ENCODE measurements at places on chromosomes 7 and 10.

DNA sequence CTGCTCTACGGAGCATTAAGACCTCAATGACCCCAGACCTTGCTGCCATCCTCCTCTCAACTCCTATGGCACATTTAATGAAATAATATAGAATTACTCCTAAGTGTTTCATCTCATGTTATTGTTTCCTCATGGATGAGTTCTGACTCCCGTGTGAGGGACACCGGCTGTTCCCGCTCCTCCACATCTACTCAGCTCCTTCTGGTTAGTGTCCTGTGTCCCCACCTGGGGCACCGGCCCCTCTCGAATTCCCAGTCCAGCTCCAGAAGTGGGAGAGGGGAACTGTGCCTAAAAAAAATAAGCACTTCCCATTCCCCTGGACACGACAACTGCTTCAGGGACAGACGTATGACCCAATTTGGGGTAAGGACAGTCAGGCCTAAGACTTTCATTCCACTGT, 58.3 kb downstream of the PIP4K2A start:
- DNase-seq = no peak

DNA sequence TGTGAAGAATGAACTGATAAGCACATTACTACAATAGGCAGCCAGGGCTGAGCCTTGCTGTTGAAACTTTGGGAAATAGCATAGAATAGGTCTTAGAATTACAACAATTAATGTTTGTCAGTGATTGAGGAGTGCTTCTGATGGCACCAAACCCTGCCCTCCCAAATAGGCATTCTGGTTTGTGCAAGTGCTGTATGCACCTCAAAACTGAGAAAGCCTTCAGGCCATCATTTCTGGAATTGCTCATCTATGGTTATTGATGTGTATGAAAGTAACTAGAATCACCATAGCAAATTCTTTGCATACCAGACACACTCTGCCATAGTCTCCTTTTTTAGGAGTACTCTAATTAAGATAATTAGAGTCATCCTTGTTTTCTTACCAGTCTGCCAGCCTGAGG, 585.0 kb upstream of the MBL2 start:
- no peak for DNase-seq

- no peak for DNase-seq
Observed at GRCh38 chr10:5317547-5318107, 47.1 kb upstream of the UCN3 start.

GRCh38 chr10:89203237-89203636, 3.9 kb downstream of the CH25H start:
- DNase-seq = no peak

DNA sequence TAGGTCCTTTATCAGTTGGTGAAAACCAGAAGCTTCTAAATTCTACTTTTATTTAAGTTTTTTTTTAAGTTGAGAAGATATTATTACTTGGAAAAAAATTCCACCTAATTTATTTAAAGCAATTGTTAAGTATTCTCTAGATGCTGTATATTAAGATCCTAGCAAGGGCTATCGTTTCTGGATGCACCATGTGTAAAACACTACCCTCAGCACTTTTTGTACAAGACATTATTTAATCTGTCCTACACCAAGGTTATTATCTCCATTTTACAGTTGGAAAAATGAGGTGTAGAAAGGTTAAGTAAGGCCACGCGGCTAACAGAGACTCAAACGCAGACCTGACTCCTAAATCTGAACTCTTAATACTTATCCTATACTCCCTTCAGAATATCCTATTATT, 19.8 kb downstream of the RAB11FIP2 start:
- no peak for DNase-seq

- DNase-seq = no peak
Observed at GRCh38 chr10:97261183-97261582, 31.3 kb downstream of the ARHGAP19 start.

DNA sequence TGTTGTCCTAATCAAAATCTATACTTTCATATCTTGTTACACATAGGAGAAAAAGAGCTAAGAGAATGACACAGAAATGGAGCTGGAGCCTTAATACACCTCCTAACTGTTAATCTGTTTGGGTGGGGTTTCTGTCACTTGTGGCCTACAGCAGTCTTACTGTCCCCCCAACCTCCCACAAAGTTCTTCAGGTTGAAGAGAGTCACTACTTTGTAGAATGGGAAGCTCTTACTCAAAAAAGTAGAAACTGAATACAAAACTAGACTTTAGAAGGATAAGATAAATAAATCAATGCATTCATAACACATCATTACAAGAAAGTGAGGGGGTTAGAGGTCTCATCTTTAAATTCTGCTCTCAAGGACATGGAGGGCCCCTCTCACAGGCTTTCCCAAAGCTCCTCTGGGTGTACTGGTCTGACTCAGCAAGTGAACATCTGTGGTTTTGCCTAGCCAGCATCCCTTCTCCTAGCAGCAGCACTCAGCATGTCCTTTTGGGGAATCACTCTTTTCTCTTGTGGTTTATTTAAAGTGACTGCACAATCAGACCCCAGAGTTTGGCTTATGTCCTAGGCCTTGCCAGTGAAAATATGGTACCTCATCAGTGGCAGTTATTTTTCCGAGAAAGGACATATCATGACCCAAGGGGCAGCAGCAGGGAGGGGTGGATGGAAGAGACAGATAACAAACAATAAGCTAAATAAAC, 2.0 kb upstream of the BLVRA start:
- no peak for DNase-seq

- DNase-seq = no peak
Observed at GRCh38 chr10:1738950-1739349, 1.6 kb upstream of the ADARB2 start.

GRCh38 chr10:69908124-69908523, 106.4 kb downstream of the COL13A1 start:
- DNase-seq = no peak

- no peak for DNase-seq
Observed at GRCh38 chr10:80173466-80173865, 31.9 kb downstream of the ANXA11 start.

GRCh38 chr7:2999078-2999500, 44.6 kb downstream of the CARD11 start:
- no peak for DNase-seq

DNA sequence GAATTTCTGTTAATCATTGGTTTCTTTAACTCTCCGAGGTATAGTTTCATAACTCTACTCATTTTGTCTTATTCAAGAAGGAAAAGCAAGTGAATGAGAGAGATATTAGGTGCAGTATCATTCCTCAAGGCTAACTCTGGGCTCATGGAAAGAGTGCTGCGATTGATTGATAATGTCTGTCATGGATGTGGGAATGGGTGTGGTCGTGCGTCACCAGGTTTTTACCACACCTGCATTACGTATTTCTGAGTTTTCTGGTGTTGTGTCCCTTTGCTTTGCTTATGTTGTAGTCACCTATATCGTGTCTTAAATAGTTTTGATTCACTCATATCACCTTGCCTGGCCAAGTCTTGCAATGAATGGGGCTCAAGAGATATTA, 44.9 kb upstream of the ZNF438 start:
- no peak for DNase-seq

Measured in activated CD8-positive, alpha-beta memory T cell treated with anti-CD3 and anti-CD28 coated beads for 1 hour (primary cell).